GM19239 (cell line): ENCODE measurements at places on chromosomes 11 and 22.

- DNase-seq, result no peak
Observed at GRCh38 chr11:58965246-58965985, 26.1 kb downstream of the GLYATL1 start.

- no peak for DNase-seq
Observed at GRCh38 chr11:75147191-75147874, 3.6 kb upstream of the SLCO2B1 start.

- DNase-seq, result no peak
Observed at GRCh38 chr11:75351541-75351790, at the start of gene ARRB1. ARRB1 (minus strand) TSS chr11:75351661; CDS start chr11:75351607, 54 bp downstream.

GRCh38 chr22:37462983-37463382, 23.2 kb downstream of the MFNG start:
- DNase-seq, result no peak

DNA sequence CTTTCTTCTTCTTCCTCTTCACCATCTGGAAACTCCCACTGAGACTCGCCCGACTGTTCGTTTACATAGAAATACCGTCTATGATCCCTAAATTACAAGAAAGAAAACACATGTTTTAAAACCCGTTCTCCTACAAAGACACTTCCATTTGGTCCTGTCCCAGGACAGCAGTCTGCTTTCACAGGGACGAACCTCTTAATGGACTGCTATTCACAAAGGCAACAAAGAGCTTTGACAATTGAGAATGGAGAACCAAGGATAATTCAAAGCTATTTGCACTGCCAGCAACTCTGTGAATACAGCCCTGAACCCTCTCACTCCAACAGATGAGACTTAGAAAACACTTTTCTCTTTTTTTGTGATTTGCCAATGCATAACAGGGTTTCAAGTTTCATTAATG, 16.3 kb upstream of the AGBL2 start:
- no peak for DNase-seq

DNA sequence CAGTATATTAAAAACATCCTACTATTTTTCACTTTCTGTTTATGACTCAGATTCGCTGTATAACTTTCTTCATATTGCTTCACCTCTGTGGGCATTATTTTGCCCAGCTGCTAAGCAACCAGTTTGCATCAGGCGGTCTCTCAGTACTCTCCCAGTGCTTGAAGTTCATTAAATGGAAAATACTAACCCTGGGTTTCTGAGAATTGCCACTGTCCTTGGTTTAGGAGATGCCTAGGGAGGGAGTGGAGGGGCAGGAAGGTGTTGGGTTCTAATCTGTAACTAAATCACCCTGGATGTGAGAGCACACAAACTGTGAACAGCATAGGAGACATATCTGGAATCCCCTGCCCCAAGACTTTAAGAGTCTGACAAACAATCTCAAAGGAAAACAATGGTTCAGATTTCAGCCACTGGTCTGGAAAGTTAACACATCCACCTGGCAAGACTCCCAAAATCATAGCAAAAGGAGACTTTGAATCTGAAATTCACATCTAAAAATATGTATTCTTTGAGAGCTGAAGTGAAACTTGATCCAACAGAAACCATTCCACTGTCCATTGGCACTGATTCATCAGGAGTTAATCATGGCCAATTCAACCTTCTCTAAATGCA, 540.0 kb downstream of the SOX6 start:
- DNase-seq, result no peak
